LNCaP clone FGC (cell line): ENCODE measurements at places on chromosomes 6 and 20.

DNA sequence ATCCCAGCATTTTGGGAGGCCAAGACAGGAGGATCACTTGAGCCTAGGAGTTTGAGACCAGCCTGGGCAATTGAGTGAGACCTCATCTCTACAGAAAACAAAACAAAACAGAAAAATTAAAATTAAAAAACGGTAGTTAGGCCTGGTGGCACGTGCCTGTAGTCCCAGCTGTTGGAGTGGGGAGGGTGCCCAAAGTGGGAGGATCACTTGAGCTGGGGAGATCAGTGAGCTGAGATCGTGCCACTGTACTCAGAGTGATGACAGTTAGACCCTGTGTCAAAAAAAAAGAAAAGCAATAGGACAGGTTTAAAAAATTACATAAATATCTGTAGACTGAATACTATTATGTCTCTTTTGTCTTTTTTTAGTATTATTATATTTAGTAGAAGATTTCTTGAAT lies 64.3 kb downstream of the ITCH start:
- no peak for DNase-seq

GRCh38 chr6:113338644-113339043 lies 518.5 kb upstream of the MARCKS start:
- DNase-seq, result no peak

GRCh38 chr6:4637691-4638433 lies 138.3 kb upstream of the CDYL start:
- DNase-seq, result no peak

DNA sequence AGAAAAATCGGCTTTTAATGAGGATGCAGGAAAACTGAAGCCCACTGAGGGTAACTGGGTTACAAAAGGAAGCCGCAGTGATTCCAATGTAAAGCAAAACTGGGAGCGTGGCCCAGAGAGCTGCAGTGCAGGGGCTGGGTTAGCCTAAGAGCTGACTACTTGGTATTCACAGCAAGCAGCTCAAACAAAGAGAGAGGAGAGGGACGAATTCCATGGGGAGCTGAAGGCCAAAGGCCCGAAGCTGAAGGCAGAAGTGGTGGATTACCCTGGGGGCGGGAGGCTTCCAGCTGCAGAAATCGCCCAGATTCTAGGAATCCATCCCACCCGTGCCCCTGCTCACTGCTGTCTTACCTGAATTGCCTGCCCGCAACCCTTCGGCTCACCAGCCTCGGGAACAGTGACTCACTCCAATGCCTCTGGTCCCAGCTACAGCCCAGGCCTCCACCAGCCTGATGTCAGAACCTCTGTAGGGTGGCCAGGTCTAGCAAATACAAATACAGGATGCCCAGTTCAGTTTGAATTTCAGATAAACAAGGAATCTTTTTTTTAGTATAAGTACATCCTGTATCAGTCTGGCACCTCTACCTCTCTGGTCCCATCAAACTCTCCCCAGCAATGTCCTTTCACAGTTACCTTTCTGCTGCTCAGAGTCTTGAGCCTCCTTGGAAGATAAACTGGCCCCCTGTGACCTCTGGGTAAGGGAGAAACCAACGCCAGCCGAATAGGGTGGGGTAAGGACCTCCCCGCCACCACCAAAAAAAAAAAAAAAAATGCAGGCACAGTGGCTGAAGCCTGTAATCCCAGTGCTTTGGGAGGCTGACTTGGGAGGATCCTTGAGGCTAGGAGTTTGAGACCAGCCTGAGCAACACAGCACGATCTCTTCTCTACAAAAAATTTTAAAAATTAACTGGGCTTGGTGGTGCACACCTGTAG lies 14.6 kb upstream of the ZMYND8 start:
- DNase-seq, result no peak

- DNase-seq, result no peak
Measured at GRCh38 chr20:62010551-62011402, 54.9 kb downstream of the TAF4 start.

DNA sequence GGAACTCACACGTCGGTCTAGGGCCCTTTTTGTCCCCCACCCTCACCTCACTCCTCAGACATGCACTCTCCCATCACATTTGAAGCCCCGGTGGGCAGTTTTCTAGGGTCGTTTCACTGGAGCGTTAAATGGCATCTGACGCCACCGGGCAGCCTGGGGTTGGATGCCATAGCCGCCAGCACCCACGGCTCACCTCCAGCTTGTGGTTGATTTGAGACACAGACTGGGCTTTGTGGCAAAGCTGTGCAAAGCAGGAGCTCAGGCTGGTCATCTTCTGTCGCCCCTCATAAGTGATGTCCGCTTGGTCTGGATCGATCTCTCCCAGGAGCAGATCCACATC lies 530 bp downstream of the GOPC start:
- no peak for DNase-seq

DNA sequence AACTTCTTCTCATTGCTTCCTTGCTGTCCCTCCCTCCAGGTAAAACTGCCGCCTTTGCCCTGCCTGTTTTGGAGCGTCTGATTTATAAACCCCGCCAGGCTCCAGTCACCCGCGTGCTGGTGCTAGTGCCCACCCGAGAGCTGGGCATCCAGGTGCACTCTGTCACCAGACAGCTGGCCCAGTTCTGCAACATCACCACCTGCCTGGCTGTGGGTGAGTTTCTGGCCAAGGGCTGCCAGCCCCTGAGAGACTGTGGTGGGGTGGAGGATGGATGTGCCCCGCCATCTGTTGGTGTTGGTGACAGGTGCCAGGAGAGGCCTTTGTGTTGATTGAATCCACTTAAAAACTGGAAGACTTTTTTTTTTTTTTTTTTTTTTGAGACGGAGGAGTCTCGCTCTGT lies 9.5 kb downstream of the DDX27 start:
- DNase-seq, result no peak

DNA sequence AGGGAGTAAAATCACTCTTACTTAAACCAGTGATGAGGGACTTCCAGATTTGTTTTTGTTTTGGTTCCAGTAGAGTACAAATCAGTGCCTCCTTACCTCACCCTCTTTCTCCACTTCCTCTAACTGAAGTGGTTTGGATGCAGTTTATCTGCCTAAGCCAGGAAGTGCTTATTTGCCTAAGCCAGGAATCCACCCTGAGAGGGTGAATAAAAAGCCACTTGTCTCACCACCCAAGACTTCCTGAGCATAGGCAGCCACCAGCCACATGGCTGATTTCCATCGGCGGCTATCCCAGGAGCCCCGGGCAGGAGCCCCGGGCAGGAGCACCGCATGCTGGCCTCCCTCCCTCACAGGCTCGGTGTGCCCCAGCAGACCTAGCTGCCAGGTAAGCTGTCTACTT lies 12.0 kb downstream of the LRP11 start:
- no peak for DNase-seq

DNA sequence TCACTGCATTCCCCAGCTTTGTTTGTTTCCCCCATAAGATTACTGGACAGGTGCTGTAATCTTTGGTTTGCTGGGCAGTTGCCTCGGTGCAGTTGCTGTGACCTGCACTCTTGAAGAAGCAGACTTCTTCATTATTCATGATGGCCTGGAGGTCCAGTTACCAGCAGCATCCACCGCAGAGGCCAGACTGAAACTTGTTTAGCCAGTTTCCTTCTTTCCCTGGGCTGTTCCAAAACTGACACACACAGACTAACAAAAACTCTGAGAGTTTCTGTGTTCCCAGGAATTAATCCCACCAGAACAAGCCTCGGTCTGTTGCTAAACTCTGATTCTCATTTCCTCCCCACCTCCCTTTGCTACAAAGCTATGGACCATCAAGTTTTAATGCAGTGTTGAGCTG lies 144.1 kb downstream of the QRSL1 start:
- peak; percentile 25 for DNase-seq

DNA sequence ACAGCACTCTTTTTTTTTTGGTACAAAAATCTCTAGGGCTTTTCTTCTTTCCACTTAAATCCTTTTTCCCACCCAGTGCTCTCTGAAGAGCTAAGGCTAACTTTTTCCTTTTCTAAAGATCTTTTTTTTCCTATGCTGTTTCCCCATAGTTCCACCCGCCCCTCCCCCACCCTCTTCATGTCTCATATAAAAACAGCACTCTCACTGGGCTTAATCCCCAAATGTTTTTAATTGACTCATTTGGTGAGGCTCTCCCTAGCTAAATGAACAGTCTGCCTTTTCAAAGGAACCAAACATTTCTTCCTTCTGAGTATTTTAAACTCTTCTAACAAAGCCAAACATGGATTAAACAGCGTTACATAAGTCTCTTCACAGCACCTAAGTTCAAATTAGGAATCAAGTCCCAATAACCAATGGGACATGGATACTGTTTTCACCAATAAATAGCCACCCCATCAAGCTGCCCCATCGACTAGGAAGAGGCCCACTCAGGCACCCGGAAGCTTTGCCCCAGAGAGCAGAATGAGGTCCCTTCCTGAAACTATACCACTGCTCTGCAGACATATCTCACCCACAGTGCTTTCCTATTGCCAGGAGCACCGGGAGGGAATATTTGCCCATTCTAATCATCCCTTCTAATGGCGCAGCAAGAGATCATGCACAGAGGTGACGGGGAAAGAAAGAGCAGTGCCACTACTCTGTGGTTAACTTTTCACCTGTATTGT lies 63.7 kb downstream of the ATXN1 start:
- no peak for DNase-seq

- DNase-seq, result no peak
Measured at GRCh38 chr6:125099211-125100073, 54.1 kb upstream of the TPD52L1 start.

- DNase-seq, result no peak
Measured at GRCh38 chr20:10603971-10604864, 69.6 kb downstream of the JAG1 start.

GRCh38 chr20:62761759-62762131 lies 34.5 kb upstream of the MRGBP start:
- DNase-seq, result no peak

DNA sequence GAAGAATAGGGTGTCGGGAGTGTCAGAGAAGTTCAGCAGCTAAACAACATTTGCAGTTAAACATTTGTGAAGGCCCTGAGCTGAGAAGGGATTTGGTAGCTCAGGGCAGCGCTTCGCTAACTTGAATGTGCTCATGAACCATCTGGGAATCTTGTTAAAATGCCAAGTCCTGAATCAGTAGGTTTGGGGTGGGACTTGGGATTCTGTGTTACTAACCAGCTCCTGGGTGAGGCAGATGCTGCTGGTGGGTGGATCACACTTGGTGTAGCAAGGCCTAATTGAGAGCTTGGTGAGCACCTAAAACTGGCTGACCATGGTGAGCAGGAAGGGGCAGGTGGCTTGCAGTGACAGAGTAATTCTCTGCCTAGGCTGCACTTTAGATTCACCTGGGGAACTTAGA lies 5.9 kb downstream of the PTPRA start:
- DNase-seq, result no peak

- DNase-seq, result no peak
Measured at GRCh38 chr6:21429291-21429690, 164.3 kb upstream of the SOX4 start.

GRCh38 chr20:43868091-43868490 lies 46.6 kb upstream of the TOX2 start:
- DNase-seq, result no peak

- DNase-seq, result no peak
Measured at GRCh38 chr6:15464211-15464725, 198.6 kb downstream of the DTNBP1 start.

DNA sequence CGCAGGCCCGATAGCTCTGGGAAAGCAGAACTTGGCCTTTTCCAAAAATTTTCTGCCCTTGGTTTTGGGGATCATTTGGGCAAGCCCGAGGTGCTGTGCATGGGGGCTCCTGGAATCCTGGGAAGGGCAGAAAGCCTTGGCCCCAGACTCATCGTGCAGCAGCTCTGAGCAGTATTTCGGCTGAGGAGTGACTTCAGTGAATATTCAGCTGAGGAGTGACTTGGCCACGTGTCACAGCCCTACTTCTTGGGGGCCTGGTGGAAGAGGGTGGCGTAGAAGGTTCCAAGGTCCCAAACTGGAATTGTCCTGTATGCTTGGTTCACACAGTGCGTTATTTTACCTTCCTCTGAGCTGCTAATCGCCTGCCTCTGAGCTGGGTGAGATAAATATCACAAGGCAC lies 1.1 kb upstream of the BMP2 start:
- DNase-seq, result no peak

DNA sequence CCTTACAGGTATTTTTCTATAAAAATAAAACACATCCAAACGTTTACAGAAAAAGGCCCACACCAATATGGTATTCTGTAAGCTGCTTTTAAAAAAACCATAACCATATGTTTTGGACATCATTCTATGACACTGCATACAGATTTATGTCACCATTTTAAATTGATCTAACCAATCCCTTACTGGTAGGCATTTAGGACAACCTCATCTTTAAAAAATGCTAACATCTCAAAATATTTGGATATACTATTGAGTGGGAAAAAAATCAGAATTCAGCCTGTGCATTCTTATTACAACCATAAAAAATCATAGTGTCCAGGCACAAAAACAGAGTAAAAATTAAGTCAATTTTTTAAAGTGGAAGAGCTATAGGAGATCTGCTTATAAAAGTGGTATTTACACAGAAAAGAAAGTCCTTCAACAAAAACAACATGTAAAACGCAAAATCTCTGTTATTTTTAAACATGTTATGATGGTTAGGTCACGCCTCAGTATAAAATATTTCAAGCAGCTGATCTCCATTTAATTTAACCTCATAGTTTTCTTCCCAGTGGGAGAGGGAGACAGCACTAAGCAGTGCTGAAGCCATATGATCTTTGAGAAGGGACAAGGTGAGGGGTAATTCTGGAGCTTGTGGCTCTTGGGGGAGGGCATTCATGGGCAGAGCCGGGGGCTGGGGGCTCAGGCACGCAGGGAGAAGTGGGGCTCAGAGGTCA lies 21.2 kb downstream of the TRAM2 start:
- DNase-seq, result no peak

DNA sequence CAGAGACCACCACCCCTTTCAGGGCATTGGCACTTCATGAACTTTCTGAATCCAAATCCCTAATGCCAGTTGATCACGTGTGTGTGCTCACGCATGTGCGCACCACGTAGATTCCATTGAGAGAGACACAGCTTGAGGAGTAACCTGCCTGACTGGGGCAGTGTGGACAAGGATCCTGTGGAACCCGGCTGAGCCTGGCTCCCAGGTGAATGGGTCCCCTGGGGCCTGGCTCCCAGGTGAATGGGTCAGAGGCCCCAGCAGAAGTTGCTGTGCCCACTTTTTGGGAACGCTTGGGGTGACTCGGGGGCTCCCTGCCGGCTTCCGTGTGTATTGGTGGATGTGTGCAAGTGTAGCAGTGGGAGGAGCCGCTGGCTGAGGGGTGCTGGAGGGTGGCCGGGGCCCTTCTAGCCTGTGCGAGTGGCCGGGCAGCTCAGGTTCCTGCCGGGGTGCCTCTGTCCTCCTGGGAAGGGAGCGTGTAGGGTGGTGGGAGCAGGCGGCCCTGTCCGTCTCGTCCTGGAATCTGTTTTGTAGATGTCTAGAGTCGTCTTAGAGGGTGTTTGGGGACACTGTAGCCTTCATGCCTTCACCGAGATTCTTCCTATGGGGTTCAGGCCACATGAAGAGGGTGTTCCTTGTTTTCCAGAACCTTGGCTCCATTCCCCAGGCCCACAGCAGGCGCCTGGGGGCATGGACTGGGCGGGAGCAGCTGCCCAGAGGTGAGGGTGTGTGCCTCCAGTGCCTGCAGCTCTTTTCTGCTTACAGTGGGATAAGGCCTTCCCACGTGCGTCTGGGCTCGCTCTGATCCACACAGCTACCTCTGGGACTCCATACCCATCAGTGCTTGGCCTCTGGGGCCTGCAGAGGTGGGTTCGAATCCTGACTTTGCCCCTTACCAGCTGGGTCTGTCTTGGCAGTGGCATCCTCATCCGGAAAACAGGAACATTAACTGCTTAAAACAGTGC lies 3.2 kb downstream of the RBM38 start:
- DNase-seq, result no peak
